Smooth muscle cell of the umbilical artery (primary cell): ENCODE measurements at places on chromosomes 5 and 9. TPM values are rescaled to one million over a fixed set of nuclear protein-coding genes. Genes with fewer than 3 reads are reported as not detected.

Gene MAP1B
- total RNA-seq: 501 and 541 TPM in 2 replicates

Gene SH3PXD2B
- total RNA-seq: 32.7 and 51.0 TPM in 2 replicates

Gene CDC14B
- total RNA-seq: 15.5 and 18.4 TPM in 2 replicates

Gene SLC25A2
- total RNA-seq: 0.28 and 0.30 TPM in 2 replicates

Gene NMUR2
- not detected in 2 replicates for total RNA-seq

Gene LOX
- total RNA-seq: 782 and 874 TPM in 2 replicates

Gene ROPN1L
- 0.14 and 0.30 TPM in 2 replicates for total RNA-seq

Gene MARCHF3
- 58.2 and 73.6 TPM in 2 replicates for total RNA-seq

Gene NTNG2
- 4.2 TPM in 2 replicates for total RNA-seq

Gene DOCK2
- 3.0 and 5.4 TPM in 2 replicates for total RNA-seq

Gene DNAJB5
- 13.4 and 15.4 TPM in 2 replicates for total RNA-seq

Gene ANKRD20A1
- total RNA-seq: not detected in 2 replicates

Gene TAF9
- total RNA-seq: 52.9 and 66.5 TPM in 2 replicates

Gene NR2F1-AS1
- total RNA-seq: 15.4 and 17.1 TPM in 2 replicates

Gene IFNA2
- total RNA-seq: not detected in 2 replicates

Gene HRH2
- not detected in 2 replicates for total RNA-seq

Gene IL5
- not detected in 2 replicates for total RNA-seq

Gene PTPN3
- 0.30 and 1.9 TPM in 2 replicates for total RNA-seq

Gene ZNF484
- total RNA-seq: 15.4 and 19.6 TPM in 2 replicates

Gene NUTM2F
- not detected in 2 replicates for total RNA-seq

Gene IGFBPL1
- 0.32 TPM in 1 of 2 replicates, not detected in the other for total RNA-seq

Gene SPATA31E1
- not detected in 2 replicates for total RNA-seq
